ENCODE measurements at places on chromosomes 11 and 22.
A peak's percentile ranks its signal among the peaks of the same experiment; 100 is the strongest.

- no peak for DNase-seq
Measured at GRCh38 chr22:25525376-25525775, 39.1 kb upstream of the GRK3 start.

- no peak for DNase-seq
Measured at GRCh38 chr11:78829146-78829545, 254.5 kb upstream of the NARS2 start.

DNA sequence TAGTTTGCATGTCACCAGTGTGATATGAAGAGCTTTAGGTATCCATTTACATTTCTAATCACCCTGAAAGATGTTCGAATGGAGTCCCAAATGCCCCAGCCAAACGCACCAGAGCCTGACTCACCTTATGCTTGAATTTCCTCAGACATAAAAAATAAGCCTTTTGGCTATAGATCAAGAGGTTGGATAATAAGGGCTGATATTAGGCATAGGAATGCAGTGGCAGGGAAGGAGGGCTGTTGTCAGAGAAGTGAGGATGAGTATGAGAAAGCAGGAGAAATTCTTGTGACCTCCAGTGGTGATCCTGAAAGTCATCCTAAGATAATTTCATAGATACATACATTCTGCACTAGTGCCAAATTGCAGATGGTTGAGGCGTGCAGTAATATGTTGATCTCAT lies 264.6 kb downstream of the NELL1 start:
- no peak for DNase-seq

- DNase-seq: no peak
Measured at GRCh38 chr11:82041764-82042163, 691.9 kb downstream of the FAM181B start.

GRCh38 chr11:128843198-128843785 lies 23.8 kb downstream of the KCNJ1 start:
- DNase-seq: no peak

DNA sequence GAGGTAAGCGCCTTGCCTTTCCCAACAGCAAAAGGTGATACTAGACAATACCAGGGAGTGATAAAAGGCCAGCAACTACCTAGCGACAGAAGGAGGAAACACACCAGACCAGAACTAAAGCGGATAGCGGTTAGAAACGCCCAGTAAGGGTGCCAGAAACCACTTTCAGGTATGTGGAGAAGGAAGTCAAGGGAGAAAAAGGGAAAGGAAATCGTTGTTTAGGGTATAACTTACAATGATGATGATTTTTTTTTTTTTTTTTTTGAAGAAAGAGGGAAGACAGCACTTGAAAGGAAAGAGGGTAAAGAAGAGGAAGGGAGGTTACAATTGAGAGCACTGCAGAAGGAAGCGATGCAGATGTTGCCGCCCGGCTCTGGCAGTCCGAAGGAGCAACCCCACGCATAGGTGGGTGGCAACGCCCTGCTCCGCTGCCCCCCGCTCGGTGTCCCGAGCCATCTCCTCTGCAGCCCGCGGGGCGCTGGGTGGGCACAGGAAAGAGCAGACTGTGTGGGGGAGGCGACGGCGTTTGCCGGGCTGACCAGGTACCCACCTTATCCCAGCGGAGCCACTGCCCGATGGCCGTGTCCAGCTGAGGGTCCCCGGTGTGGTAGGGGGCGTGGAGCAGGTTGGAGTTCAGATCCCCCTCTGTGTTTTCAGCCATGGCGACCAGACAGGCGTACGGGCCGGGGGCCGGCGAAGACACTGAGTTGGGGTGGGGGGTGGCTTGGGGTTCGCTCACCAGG lies 561 bp downstream of the PGM2L1 start:
- DNase-seq: peak; percentile 50

DNA sequence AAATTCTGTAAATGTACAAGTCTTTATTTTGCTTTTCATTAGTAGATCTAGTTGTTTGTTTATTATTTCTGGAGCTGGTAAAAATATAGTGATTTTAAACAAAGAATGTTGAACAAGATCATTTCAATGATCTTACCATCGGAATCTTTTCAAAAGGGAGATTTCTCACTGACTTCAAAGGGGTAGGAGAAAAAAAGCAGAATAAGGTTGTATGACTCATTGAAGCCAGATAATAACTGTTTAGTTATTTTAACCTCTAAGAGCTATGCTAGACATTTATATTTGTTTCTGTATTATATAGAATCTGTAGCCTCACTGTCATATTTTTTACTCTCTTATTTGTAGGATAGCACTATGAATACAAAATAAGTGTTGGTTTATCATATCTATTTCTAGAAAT lies 8.1 kb upstream of the PDE3B start:
- no peak for DNase-seq

GRCh38 chr11:10937385-10937771 lies 79.5 kb upstream of the ZBED5 start:
- no peak for DNase-seq

- no peak for DNase-seq
Measured at GRCh38 chr11:14148653-14149273, 186.2 kb downstream of the SPON1 start.

All from hematopoietic multipotent progenitor cell treated with erythropoietin and hydrocortisone succinate and interleukin-3 and kit ligand, for 17 days (in vitro differentiated cells).